Upper lobe of left lung (tissue), 6 donors: ENCODE measurements at places on chromosomes 1 and 21. TPM values are rescaled to one million over a fixed set of nuclear protein-coding genes. Genes with fewer than 3 reads are reported as not detected.

DNA sequence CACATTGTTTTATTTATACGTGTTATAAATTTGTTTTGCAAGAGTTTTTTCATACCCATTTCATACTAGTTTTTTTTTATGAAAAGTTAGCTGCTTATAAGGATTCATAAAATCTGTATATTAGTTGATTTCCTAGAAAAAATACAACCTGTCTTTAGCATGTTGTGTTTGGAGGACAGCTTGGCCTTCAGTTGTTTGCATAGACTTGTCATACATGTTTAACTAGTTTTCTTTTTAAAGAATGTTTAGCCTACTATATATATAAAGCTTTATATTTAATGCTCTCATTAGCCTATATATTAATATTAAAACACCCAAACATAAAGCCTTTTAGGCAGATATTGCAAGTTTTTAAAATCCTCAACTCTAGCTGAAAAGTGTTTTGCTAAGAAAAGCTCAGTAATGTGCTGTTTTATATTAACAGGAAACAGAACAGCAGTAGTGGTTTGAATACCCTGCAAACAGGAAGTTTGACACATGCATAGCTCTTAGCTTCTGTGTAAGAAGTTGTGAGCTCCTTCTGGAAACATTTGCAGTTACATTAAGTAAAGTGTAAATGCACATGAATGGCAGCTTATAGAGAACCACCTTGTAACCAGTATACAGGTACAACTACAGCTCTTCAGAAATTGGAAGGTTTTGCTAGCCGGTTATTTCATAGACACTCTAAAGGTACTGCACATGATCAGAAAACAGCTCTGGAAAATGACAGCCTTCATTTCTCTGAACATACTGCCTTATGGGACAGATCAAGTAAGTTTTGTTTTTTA, at the start of gene PRKACB:
Gene PRKACB (plus strand): TSS at position 476 of the 770 bp plus-strand sequence. CDS start 91 bp downstream, at position 567.
- no peak for DNase-seq

- no peak for DNase-seq
Observed at GRCh38 chr1:53678938-53679825, 59.8 kb downstream of the GLIS1 start.

DNA sequence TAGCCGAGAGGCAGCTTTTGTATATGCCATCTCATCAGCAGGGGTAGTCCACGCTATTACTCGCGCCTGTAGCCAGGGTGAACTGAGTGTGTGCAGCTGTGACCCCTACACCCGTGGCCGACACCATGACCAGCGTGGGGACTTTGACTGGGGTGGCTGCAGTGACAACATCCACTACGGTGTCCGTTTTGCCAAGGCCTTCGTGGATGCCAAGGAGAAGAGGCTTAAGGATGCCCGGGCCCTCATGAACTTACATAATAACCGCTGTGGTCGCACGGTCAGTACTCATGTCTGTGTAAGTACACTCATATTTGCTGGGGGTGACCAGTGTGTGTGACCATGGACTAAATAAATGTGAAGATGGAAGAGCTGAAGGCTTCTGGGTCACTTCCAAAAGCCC, 7.4 kb downstream of the WNT2B start:
- no peak for DNase-seq

Gene RBP7
- total RNA-seq: 15.9 TPM
